Hematopoietic multipotent progenitor cell (in vitro differentiated cells): ENCODE measurements at places on chromosomes 16 and 17.
A peak's percentile ranks its signal among the peaks of the same experiment; 100 is the strongest.

GRCh38 chr17:29710891-29711418 lies 88.2 kb upstream of the CORO6 start:
- no peak for DNase-seq

DNA sequence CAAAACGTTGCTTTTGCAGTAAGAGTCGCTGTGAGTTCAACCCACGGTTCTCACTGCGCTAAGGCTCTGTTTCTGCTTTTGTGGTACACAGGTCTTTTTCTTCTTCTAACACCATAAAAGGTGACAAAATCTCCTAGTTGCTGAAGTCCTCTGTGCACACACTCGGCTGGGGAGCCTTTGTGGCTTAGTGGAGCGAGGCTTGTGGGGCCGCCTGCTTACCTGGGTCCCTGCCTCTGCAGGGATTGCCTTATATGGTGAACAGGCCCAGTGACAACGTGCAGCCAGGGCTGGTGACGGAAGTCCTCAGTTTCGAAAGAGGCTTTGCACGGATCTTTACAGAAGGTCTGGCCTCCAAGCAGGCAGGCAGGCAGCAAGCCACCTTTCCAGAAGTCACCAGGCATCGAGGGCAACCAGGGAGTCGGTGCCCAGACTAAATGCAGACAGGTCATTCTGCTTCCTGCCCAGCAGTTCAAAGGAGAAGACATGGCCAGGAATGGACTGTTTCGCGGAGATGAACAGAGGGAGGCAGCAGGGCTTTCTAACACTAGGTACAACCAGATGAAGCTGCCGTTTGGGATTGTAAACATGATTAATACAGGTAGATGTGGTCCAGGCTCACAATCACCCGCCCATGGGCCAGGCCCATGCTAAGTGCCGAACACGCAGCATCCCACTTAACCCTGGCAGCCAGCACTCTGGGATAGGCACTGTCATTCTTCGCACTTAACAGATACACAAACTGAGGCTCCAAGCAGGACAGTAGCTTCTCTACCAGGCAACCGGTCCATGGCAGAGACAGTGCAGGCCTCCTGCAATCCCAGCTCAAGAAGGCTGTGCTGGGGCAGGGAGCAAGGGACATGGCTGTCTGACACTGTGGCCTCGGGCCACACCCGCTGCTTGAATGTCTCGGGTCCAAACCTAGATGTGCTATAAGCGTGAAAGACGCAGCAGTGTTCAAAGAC lies 10.7 kb upstream of the MEAK7 start:
- DNase-seq: peak; percentile 60

DNA sequence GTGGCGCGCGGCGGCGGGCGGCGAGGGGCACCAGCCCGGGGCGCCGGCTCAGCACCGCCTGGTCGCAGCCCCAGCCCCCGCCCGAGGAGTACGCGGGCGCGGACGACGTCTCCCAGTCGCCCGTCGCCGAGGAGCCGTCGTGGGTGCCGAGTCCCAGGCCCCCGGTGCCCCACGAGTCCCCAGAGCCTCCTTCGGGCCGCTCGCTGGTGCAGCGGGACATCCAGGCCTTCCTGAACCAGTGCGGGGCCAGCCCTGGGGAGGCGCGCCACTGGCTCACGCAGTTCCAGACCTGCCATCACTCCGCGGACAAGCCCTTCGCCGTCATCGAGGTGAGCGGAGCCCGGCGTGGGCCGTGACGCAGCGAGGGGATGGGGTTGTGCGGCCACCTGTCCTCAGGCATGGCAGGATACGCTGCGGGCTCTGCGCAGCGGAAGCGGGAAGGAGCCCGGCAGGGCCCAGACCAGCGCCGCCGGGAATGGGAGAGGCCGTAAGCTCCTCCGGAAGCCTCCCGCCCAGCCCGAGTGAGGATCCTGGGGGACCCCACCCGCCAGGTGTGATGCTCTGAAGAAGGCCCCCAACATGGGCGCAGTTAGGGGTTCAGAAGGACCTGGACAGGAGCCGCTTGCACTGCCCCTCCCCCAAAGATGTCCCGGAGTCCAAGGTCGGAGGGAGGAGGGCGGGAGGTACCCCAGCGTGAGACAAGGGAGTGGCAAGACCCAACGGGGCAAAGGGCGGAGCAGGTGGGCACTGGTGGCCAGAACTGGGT lies 522 bp downstream of the NAGS start:
- DNase-seq: no peak

DNA sequence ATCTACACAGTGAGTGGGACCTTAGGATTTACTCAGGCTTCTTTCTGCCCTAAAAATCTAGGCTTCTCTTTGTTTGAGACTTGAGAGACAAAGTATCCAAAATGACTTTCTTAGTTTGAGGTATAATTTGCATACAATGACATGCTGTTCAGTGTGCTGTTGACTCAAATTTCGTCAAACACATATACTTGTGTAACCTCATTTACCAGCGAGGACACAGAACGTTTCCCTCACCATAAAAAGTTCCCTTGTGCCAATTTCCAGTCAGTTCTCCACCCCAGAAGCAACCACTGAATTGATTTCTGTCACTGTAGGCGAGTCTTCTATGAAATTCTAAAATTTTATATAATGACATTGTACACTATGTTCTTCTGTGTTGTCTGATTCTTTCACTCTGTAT lies 68.0 kb upstream of the MAF start:
- DNase-seq: no peak

GRCh38 chr16:88405216-88406060 lies 22.7 kb downstream of the ZNF469 start:
- no peak for DNase-seq

GRCh38 chr17:35390663-35391062 lies 17.2 kb upstream of the SLFN11 start:
- DNase-seq: peak; percentile 6

DNA sequence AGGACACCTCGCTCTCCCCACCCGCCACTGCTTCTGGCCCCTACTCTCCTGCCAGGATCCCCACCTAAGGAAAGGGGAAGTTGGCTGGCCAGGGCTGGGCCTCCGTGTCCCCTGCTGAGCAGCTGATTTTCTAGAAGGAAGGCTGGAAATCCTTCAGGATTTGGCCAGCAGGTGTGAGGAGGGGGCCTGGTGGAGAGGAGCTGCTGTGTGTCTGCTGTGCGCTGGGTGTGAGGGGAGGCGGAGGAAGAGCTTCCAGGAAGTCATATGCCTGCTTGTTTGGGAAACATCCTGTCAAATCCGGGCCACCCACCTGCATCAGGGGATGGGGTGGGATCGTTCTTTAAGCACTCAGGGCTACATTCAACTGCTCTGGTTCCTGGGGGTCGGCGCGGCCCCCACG lies 28.6 kb downstream of the TPSG1 start:
- no peak for DNase-seq

DNA sequence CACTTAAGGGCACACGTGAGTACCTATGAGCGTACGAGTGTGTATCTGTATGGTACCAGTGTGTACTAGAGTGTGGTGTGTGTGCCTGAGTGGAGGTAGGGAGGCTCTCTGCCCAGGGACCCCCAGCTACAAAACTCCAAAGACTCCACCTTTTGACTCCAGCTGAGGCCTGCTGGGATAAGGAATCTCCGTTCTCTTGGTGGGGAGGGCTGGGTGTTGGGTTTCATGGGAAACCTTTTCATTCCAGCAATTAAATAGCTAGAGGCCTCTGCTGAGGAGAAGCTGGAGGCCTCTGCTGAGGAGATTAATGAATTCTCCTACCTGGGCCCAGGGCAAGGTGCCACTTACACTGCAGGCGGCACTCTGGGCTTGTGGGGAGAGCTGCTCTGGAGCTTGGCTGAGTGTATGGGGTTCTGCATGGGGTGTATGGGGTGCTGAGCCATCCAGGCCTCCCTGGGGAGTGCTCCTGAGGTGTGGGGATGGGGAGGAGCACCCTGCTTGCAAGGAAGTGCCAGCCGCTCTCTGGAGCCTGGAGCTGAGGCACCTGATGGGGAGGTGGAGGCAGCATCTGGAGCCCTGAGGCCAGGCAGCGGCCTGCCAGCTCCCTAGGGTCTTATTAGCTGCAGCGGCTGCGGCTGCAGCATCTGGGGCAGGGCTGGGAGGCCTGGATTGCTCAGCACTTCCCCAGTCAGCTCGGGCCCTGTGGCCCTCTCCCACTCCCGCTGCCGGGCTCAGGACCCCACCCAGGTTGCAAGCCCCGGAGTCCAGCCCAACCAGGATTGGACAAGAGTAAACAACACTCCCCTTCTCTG lies 4.6 kb downstream of the ANKRD13B start:
- no peak for DNase-seq

DNA sequence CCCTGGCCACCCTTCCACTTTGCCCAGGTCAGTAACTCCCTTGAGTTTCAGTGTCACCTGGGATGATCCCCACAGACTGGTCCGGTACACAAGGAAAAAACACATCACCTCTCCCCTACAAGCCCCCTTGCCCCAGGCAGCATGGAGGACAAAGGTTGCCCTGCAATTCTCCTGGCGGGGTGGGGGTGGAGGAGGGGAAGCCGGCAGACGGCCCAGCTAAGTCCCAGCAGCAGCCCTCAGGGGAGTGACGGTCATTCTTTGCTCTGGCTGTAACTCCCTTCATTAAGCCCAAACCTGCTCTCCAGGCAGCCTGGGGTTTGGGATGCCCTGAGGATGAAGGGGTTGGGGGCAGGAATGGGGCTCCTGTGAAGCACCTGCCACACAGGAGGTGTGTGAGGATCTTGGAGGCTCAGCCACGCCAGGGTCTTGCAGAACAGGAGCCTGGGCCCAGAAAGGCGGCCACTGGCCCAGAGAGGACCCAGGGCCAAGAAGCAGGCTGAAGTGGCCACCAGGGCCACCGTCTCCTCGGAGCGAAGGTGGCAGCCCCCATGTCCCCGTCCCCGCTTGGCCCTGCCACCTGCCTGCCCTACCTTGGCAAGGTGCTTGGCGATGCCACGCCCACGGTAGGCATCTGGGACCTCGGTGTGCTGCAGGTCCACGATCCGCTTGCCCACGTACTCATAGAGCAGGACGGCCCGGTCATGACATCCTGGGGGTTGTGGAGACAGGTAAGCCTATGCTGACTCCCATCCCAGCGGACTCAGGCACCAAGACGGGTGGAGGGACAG lies 9.5 kb downstream of the NATD1 start:
- no peak for DNase-seq

GRCh38 chr16:20903116-20903898 lies 2.7 kb downstream of the LYRM1 start:
- no peak for DNase-seq

DNA sequence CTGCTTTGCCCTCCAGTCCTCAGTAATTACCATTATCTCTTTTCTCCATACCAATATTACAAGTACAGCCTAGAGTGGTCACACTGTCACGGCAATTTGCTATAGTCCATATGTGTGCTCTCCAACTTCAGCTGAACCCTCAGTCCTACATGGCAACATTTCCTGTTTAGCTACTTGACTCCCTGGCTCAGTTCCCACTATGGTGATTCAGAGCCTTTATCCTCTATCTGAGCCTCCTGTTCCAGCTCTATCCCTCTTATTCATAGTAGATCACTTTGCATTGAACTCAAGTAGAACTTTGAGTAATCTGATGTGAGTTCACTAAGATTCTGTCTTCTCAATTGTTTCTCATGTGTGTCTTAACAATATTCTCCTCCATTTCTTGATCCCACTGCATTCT lies 43.7 kb upstream of the GOSR1 start:
- DNase-seq: no peak

GRCh38 chr17:76633628-76634328 lies 9.8 kb downstream of the ST6GALNAC1 start:
- DNase-seq: no peak

GRCh38 chr17:50218771-50219315 lies 17.4 kb upstream of the COL1A1 start:
- no peak for DNase-seq

GRCh38 chr16:19559242-19559910 lies 3.9 kb downstream of the VPS35L start:
- DNase-seq: peak; percentile 51

GRCh38 chr16:75593825-75594820 lies 27.9 kb downstream of the GABARAPL2 start:
- peak; percentile 86 for DNase-seq

GRCh38 chr16:8408855-8409567 lies 181.3 kb downstream of the TMEM114 start:
- DNase-seq: no peak

GRCh38 chr17:71679832-71680231 lies 441.0 kb upstream of the SOX9 start:
- no peak for DNase-seq

GRCh38 chr16:27321013-27321915 lies 7.5 kb downstream of the IL4R start:
- no peak for DNase-seq
